Effector memory CD8-positive, alpha-beta T cell (primary cell): ENCODE measurements at places on chromosomes 2 and 18.

- no peak for DNase-seq
Observed at GRCh38 chr2:173441222-173441621, 86.5 kb downstream of the CDCA7 start.

- no peak for DNase-seq
Observed at GRCh38 chr2:71804281-71804751, 343.3 kb downstream of the CYP26B1 start.

- no peak for DNase-seq
Observed at GRCh38 chr2:170073288-170073687, 104.7 kb upstream of the MYO3B start.

GRCh38 chr2:185891804-185892411 lies 153.3 kb downstream of the FSIP2 start:
- DNase-seq: no peak

GRCh38 chr2:166867874-166868514 lies 20.3 kb upstream of the XIRP2 start:
- no peak for DNase-seq

DNA sequence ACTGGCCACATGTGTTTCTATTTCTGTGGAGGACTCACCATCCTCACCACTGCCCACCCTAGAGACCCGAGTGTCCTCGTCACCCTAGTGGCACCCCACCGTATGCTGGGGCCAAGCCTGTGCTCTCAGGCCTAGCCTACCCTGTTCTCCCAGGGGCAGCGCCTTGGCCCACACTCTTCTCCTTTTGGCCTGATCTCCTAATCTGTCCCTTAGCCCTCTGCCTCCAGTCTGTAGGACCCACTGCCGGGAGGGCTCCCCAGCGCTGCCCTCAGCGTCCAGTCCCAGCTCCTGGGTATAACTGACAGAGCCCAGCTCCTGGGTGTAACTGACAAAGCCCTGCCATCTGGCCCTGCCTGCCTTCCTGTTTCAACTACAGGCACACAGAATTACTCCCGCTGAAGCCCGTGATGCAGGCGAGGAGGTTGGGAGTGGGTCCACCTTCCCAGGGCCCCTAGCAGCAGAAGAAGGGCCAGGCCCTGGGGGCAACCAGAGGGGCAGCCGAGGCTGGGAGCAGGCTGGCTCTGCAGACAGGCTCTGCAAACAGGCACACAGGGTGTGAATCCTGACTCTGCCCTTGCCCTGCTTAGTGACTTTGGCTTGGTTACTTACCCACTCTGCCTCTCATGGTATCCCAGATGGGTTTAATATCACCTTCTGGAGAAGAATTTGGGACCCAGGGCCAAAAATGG lies 25.6 kb upstream of the PTMA start:
- no peak for DNase-seq

GRCh38 chr18:76494231-76495005 lies 624 bp downstream of the ZNF516 start:
- DNase-seq: no peak

DNA sequence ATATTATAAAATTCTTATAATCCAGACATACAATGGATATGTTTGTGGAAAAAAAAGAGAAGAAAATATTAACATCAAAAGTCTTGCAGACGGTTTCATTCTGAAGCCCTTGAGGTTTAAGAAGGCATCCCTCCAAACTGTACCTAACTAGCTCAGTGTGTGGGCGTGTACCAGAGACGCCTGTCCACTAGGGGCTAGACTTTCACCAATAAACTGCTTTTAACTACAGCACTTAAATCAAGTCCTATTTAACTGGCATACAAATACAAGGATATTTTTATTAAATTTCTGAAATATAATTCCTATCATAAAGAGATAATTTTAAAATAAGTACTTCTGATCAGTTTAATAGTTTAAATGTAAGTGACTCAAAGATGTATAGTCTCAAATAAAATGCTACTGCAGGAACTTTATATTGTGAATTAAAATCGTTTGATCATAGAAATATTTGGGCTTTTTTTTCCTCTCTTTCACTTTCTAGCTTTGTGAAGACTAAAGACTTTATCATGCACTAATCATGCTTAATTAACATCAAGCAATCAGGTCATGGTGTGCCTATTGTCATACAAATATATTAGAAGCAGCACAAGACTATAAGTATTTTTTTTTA lies 437.7 kb downstream of the SATB2 start:
- DNase-seq: no peak

GRCh38 chr2:38436227-38436664 lies 59.2 kb upstream of the ATL2 start:
- no peak for DNase-seq
